ENCODE measurements at places on chromosomes 5 and 9.

- DNase-seq, result no peak
These were observed 46.0 kb downstream of the CDO1 start for GRCh38 chr5:115770466-115770865.

DNA sequence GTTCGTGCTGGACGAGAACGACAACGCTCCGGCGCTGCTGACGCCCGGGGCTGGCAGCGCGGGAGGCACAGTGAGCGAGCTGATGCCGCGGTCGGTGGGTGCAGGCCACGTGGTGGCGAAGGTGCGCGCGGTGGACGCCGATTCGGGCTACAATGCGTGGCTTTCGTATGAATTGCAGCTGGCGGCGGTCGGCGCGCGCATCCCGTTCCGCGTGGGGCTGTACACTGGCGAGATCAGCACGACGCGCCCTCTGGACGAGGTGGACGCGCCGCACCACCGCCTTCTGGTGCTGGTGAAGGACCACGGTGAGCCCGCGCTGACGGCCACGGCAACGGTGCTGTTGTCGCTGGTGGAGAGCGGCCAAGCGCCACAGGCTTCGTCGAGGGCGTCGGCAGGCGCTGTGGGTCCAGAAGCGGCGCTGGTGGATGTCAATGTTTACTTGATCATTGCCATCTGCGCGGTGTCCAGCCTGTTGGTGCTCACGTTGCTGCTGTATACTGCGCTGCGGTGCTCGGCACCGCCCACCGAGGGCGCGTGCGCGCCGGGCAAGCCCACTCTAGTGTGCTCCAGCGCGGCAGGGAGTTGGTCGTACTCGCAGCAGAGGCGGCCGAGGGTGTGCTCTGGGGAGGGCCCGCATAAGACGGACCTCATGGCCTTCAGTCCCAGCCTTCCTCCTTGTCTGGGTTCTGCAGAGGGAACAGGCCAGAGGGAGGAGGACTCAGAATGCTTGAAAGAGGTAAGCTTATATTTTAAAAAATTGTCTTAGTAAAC is 2.2 kb downstream of the PCDHA13 start:
- DNase-seq, result no peak

GRCh38 chr5:66666778-66667177 is 70.6 kb downstream of the MAST4 start:
- DNase-seq, result no peak

GRCh38 chr5:119336262-119336661 is 19.6 kb upstream of the TNFAIP8 start:
- no peak for DNase-seq

- no peak for DNase-seq
These were observed 6.6 kb upstream of the CNOT6 start for GRCh38 chr5:180487556-180487955.

DNA sequence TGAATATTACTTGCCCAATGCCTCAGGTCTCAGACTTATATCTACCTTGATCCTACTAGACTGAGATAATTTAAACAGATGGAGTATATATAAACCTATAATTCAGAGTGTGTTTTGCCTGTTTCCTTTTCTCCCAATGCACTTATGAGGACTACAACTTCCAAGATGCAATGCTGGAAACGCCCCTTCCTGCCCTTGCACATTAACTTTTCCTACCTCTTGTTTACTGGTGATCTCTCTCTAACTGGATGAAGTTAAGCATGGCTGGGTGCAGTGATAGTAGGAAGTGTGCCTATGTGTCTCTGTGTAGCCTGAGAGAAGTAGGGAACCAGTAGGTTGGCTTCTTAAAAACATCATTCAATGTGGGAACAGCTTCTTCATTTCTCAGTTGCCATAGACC is 115.2 kb downstream of the SVEP1 start:
- no peak for DNase-seq

GRCh38 chr9:91676046-91676445 is 252.4 kb upstream of the NFIL3 start:
- no peak for DNase-seq

All from AG09309 (cell line).